ENCODE measurements at places on chromosomes 11 and 22. TPM values are rescaled to one million over a fixed set of nuclear protein-coding genes. Genes with fewer than 3 reads are reported as not detected.

GRCh38 chr11:59716051-59716450 is 2.4 kb upstream of the OR10V1 start:
- no peak for DNase-seq
- no peak overlapping the region for H3K4me3 ChIP-seq
- no peak overlapping the region for H3K27ac ChIP-seq
- H3K4me1 ChIP-seq, result no peaks in the 10 kb centered on the region

DNA sequence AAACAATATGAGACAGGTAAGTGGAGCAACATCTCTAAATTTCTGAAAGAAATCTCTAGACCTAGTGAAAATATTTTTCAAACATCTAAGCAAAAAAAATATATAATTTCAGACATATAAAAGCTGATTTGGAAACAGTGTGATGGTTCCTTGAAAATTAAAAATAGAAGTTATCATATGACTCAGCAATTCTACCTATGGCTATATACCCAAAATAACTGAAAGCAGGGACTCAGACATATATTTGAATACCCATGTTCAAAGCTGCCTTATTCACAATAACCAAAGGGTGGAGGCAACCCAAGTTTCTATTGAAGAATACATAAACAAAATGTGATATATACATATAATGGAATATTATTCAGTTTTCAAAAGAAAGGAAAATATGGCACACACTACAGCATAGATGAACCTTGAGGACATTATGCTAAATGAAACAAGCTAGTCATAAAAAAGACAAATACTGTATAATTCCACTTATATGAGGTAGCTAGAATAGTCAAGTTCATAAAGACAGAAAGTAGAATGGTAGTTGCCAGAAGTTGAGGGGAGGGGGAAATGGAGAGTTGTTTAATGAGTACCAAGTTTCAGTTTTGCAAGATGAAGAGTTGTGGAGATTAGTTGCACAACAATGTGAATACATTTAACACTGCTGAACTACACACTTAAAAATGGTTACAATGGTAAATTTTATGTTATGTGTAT is 300.4 kb downstream of the TTC28 start:
- no peaks in the 10 kb centered on the region for H3K27me3 ChIP-seq
- H3K27ac ChIP-seq, result no peak overlapping the region
- no peaks in the 10 kb centered on the region for H3K36me3 ChIP-seq
- DNase-seq, result no peak

DNA sequence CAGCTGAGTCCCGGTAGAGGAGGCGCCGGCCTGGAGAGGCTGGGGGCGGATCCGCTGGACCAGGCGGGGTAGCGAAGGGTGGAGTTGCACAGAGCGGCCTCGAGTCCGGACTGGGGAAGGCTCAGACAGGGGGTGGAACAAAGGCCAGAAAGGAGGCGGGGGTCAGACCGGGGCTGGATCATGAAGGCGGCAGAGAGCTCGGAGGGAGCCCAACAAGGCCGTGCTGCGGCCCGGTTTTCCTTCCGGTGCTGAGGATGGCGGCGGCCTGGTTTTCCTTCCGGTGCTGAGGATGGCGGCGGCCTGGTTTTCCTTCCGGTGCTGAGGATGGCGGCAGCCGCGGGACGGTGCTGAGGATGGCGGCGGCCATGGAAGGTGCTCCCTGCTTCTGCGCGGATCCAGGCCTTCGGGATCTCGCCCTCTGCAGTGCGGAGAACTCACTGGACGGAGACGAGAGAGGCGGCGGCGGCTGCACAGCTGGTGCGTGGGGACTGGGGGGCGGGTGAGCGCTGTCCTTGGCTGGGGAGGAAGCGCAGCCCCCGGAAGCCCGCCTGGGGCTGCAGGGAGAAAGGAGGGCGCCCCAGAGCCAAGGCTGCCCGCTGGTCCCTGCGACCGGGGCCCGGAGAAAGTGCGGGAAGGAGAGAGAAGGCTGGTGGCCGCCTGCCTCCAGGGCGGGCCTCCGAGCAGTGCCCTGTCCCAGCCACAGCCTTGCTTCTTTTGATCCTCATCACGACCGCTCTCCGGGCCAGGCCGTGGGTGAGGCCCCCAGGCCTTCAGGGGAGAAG is 350.4 kb upstream of the B3GAT1 start:
- no peaks in the 10 kb centered on the region for H3K4me1 ChIP-seq
- no peak for DNase-seq
- no peak overlapping the region for H3K27ac ChIP-seq
- H3K4me3 ChIP-seq, result no peak overlapping the region
- peaks cover 15% of the 10 kb centered on the region for H3K27me3 ChIP-seq

DNA sequence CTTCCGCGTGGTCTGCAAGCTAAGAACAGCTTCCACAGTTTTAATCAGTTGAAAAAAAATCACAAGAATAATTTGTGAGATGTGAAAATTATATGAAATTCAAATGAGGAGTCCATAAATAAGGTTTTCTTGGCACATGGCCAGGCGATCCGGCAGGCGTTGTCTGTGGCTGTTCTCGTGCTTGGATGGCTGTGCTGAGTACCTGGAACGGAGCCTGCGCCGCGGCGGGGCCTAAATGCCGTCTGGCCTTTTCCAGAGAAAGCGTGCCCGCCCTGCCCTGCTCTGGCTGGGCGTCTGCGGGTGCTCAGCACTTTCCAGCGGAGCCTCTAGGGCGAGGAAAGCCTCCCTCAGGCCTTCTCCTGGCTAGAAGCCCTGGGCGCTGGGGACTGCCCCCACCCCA is 41.8 kb downstream of the OSBPL5 start:
- H3K4me3 ChIP-seq, result no peak overlapping the region
- H3K27me3 ChIP-seq, result no peaks in the 10 kb centered on the region
- H3K27ac ChIP-seq, result no peak overlapping the region

DNA sequence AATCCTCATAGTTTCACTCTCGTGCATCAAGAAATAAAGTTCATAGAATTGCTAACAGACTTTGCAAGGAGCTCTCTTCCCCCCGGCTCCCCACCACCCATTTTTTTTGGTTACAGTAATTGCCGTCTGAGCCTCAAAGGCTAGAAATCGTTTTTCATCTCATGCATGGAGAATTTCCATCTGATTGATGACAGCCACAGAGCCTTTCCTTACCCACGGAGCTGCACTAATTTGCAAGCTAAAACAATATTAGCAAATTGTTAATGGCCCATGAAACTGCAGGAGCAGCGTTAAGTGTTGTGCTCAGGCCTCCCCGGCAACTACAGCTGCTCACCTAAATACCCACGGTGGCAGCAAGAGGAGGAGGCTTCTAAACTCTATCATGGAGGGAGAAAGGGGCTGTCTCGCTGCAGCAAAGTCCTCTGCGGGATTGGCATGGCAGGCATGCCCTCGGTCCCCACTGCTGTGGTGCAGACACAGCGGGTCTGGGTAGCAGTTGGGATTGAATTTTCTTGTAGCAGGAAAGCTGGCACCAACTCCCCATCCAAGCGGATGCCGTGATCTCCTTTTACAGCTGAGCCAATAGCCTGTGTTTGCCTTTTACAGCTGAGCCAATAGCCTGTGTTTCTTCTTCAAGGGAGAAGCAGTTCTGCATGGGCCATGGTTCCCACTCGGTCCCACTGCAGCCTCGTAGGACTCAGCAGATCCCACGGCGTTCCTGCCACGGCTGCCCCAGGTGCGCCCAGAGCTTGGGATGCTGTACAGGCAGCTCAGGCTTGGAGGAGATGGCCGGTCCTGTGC is 412.3 kb downstream of the BRD1 start:
- no peak overlapping the region for H3K27ac ChIP-seq
- DNase-seq, result no peak
- H3K27me3 ChIP-seq, result peaks cover 10% of the 10 kb centered on the region
- H3K36me3 ChIP-seq, result no peaks in the 10 kb centered on the region
- no peak overlapping the region for H3K4me3 ChIP-seq

GRCh38 chr11:32213223-32213622 is 122.3 kb downstream of the RCN1 start:
- H3K4me1 ChIP-seq, result no peaks in the 10 kb centered on the region
- peak; percentile 34 for DNase-seq
- no peaks in the 10 kb centered on the region for H3K36me3 ChIP-seq

DNA sequence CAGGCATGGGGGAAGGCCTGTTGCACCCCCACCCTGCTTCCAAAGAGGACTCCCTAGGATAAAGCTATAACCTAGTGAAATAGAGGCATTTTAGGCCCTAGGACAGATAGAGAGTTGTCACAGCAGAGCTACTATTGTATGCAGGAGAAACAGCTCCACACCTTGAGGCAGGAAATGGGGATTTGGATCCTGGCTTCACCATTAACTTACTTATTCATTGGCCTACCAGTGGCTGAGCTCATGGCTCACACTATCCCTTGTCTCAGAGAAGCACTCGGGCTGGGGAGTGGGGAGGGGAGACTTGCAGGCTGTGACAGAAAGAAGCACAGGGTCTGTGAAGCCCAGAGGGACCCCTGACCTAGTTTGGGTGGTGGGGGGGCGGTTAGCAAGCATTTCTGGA is 999 bp upstream of the PDE2A start:
- peaks cover 54% of the 10 kb centered on the region for H3K27me3 ChIP-seq
- no peak overlapping the region for H3K27ac ChIP-seq
- no peaks in the 10 kb centered on the region for H3K4me1 ChIP-seq
- no peaks in the 10 kb centered on the region for H3K36me3 ChIP-seq
- H3K4me3 ChIP-seq, result no peak overlapping the region
- no peak for DNase-seq

- H3K4me3 ChIP-seq, result no peak overlapping the region
- no peak for DNase-seq
- H3K36me3 ChIP-seq, result no peaks in the 10 kb centered on the region
- H3K4me1 ChIP-seq, result no peaks in the 10 kb centered on the region
- peaks cover 15% of the 10 kb centered on the region for H3K27me3 ChIP-seq
These were observed 837.8 kb downstream of the TBC1D22A start for GRCh38 chr22:47600281-47600680.

DNA sequence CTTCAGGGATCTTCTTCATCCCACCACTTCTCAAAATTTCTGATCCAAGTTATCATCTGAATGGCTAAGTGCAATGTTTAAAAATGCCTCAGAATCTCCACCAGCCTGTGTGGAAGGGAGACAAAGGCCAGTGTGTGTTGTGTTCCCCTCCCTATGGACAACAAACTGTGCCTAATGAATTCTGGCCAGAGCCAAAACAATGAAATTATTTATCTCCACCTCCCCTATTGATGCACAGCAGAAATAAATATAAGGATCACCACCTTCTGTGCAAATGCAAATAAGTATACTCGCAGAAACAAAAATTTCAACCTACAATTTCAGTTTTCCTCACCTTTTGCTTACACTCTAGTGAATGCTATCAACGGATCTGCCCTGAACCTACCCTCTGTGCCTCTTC is 75.8 kb downstream of the GAB2 start:
- H3K36me3 ChIP-seq, result no peaks in the 10 kb centered on the region
- peaks cover 2% of the 10 kb centered on the region for H3K4me1 ChIP-seq
- no peak overlapping the region for H3K4me3 ChIP-seq
- H3K27ac ChIP-seq, result no peak overlapping the region

- peak overlapping the region; percentile 77 for H3K27ac ChIP-seq
- peak overlapping the region; percentile 75 for H3K4me3 ChIP-seq
- peaks cover 12% of the 10 kb centered on the region for H3K36me3 ChIP-seq
These were observed 46.4 kb downstream of the MORC2 start for GRCh38 chr22:30922151-30922611.

DNA sequence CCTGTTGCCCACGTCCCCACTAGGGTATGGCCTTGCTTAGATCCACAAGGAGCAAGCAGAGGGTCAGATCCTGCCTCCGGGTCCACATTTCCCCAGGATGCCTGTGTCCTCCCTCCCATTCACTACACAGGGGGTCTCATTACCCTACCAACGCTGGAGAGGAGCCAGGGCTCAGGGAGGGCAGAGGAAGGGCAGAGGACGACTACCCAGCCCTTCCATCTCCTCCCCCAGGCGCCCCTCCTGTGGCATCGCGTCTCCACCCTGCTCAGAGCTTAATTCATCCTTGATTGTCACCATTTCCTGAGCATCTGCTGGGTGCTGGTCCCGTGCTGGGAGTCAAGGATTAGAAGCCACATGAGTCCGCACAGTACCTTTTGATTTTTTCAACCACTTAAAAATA is 5.0 kb downstream of the NFAM1 start:
- no peak for DNase-seq
- H3K4me1 ChIP-seq, result no peaks in the 10 kb centered on the region
- H3K36me3 ChIP-seq, result no peaks in the 10 kb centered on the region
- H3K27me3 ChIP-seq, result peaks cover 9% of the 10 kb centered on the region
- H3K27ac ChIP-seq, result no peak overlapping the region

- H3K4me3 ChIP-seq, result no peak overlapping the region
- H3K36me3 ChIP-seq, result no peaks in the 10 kb centered on the region
- no peaks in the 10 kb centered on the region for H3K27me3 ChIP-seq
- no peaks in the 10 kb centered on the region for H3K4me1 ChIP-seq
These were observed 50.0 kb upstream of the POU2AF1 start for GRCh38 chr11:111429066-111429506.

DNA sequence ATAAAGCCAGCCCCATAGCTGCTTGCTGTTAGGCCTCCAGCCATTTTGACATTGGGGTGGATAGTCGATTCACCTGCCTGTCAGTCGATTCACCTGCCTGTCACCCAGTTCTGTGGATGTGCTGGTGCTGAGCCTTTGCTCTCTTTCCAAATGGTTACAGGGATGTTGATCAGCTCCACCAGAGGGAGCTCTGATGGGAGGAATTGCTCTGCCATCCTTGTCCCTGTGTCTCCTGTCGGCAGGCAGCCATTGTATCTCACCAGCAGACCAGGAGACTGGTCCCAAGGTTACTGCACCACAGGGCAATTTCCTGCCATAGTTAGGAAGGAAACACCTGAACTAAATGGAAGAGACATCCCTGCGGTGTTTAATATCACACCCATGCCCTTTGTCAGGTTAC is 6.1 kb downstream of the MPEG1 start:
- peak; percentile 35 for DNase-seq
- H3K4me1 ChIP-seq, result peaks cover 35% of the 10 kb centered on the region
- no peak overlapping the region for H3K4me3 ChIP-seq
- peaks cover 24% of the 10 kb centered on the region for H3K27me3 ChIP-seq

- H3K4me3 ChIP-seq, result no peak overlapping the region
- H3K27ac ChIP-seq, result no peak overlapping the region
- peaks cover 7% of the 10 kb centered on the region for H3K36me3 ChIP-seq
- no peak for DNase-seq
- no peaks in the 10 kb centered on the region for H3K4me1 ChIP-seq
- no peaks in the 10 kb centered on the region for H3K27me3 ChIP-seq
These were observed 160.6 kb downstream of the TMEM135 start for GRCh38 chr11:87198266-87198881.

GRCh38 chr11:45772449-45772774 is 32.5 kb upstream of the SLC35C1 start:
- H3K4me3 ChIP-seq, result no peak overlapping the region
- no peaks in the 10 kb centered on the region for H3K27me3 ChIP-seq
- no peaks in the 10 kb centered on the region for H3K36me3 ChIP-seq

- H3K27ac ChIP-seq, result no peak overlapping the region
- no peaks in the 10 kb centered on the region for H3K36me3 ChIP-seq
- H3K4me1 ChIP-seq, result peaks cover 6% of the 10 kb centered on the region
- DNase-seq, result no peak
These were observed 1.4 kb downstream of the SGSM1 start for GRCh38 chr22:24807284-24807950.

- no peak for DNase-seq
- no peak overlapping the region for H3K4me3 ChIP-seq
- no peaks in the 10 kb centered on the region for H3K27me3 ChIP-seq
- H3K4me1 ChIP-seq, result peaks cover 64% of the 10 kb centered on the region
- no peak overlapping the region for H3K27ac ChIP-seq
- peaks cover 6% of the 10 kb centered on the region for H3K36me3 ChIP-seq
These were observed 70.6 kb downstream of the BCR start for GRCh38 chr22:23250785-23251363.

- no peak for DNase-seq
- no peak overlapping the region for H3K27ac ChIP-seq
- peaks cover 11% of the 10 kb centered on the region for H3K36me3 ChIP-seq
- no peak overlapping the region for H3K4me3 ChIP-seq
These were observed 14.6 kb downstream of the MARK2 start for GRCh38 chr11:63853476-63853875.

SLC22A25 gene
- not detected for total RNA-seq

OR52E6 gene
- not detected for total RNA-seq

CEP57 gene
- 115 TPM for total RNA-seq

ZP1 gene
- total RNA-seq, result not detected

Measured in activated naive CD4-positive, alpha-beta T cell treated with anti-CD3 and anti-CD28 coated beads for 36 hours (primary cell).